Activated naive CD4-positive, alpha-beta T cell (primary cell): ENCODE measurements at places on chromosomes 5 and 9.

GRCh38 chr5:30687461-30687860 is 506.0 kb upstream of the CDH6 start:
- DNase-seq = no peak

- DNase-seq = no peak
Measured at GRCh38 chr9:84230355-84231145, 110.0 kb downstream of the SLC28A3 start.

- DNase-seq = no peak
Measured at GRCh38 chr5:113017881-113018635, 41.5 kb downstream of the DCP2 start.

DNA sequence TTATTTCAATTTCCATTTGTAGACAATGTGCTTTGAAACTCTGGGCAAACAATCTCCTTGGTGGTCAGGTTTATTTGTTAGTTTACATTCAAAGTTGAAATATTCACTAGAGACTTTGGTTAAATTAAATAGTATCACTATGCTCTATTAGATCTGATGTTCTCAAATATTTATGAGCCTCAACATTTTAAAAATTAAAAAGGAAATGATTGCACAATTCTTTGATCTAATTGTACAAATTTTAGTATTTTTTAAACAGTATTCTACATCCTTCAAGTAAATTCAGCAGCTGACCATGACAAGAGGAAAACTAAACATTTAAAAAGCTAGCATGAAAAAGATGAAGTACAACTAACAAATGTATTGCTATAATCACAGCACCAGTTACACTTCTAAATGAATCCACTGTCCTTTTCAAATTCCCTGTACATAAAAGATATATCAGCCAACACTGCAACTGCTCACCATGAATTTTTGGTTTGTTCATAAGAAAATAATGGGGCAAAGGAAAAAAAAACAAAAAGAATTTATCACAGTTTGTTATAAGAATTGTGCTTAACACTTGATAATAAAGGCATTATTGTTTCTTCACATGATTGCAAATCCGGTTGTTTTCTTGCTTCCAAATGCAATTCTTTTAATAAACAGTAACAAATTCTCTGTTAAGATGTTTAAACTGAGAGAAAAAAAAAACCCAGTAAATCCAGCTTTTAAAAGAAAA is 10.7 kb downstream of the SETD9 start:
- no peak for DNase-seq

DNA sequence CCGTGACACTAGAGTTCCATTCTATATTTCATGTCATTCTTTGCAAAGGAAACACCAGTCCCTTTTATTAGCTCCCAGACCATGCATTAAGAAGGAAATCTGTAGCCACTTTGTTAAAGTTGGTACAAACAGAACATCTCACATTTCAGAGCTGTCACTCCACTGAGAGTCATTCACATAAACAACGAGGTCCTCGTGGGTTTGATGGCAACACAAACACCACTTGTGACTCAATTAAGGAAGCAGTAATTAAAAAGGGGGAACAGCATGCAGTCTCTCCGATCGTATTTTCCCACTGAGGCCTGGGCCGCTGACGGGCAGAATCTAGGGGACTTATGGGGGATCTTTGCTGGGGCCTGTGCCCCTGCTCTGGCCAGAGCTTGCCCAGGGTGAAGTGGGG is 94.2 kb upstream of the ZNF618 start:
- no peak for DNase-seq

DNA sequence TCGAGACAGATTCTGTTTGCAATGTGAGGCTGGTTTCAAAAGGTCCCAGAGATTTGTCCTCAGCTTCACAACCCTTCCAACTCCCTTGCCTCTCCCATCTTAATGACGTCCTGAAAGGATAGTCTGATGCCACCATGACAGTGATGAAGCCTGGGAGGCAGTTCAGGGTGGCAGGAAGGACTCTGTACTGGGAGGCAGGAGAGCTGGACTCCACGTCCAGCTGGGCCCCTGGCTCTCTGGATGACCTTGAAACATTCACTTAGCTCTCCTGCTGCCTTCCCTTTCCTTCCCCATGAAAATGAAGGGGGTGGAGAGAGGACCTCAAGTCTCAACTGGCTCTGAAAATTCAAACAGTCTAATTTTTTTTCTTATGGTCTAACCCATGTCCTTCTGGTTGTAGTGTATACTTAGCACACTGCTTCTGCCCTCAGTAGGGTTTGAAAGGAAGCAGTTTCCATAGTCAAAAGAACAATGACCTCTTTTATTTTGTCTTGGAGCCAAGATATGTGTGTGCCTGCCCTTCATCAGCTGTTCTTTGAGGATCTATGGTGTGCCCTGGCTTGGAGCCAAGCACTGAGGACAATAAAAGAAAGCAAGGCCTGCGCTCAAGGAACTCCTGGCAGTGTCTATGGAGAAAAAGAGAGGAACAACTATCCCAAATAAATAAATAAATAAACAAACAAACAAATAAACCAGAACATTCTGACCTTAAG is 188.3 kb downstream of the GRIA1 start:
- no peak for DNase-seq
